Activated CD8-positive, alpha-beta memory T cell treated with anti-CD3 and anti-CD28 coated beads, Interleukin-2, amount 10 ng/mL, durations not matched to agents 7 days and 5 days (primary cell): ENCODE measurements at places on chromosomes 1 and 21. TPM values are rescaled to one million over a fixed set of nuclear protein-coding genes. Genes with fewer than 3 reads are reported as not detected.

DNA sequence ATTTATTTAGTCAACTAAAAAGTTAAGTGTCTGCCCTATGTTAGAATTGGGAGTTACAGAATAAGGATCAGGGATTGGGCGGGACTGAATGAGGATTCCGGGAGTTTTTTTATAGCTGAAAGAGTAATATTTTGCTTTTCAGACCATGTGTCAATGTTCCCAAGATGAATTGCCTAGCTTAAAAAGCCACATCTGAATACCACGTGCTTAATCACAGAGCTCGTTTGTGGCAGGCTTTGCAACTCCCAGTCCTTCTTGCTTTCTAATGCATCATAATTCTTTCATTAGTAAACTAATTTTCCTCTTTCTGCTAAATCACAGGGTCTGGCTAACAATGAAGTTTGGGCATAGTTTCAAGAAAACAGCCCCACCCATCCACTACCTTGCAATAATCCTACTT is 4.2 kb upstream of the BCL10 start:
- DNase-seq: no peak

SLC45A1 gene
- total RNA-seq: 0.26 TPM

DNA sequence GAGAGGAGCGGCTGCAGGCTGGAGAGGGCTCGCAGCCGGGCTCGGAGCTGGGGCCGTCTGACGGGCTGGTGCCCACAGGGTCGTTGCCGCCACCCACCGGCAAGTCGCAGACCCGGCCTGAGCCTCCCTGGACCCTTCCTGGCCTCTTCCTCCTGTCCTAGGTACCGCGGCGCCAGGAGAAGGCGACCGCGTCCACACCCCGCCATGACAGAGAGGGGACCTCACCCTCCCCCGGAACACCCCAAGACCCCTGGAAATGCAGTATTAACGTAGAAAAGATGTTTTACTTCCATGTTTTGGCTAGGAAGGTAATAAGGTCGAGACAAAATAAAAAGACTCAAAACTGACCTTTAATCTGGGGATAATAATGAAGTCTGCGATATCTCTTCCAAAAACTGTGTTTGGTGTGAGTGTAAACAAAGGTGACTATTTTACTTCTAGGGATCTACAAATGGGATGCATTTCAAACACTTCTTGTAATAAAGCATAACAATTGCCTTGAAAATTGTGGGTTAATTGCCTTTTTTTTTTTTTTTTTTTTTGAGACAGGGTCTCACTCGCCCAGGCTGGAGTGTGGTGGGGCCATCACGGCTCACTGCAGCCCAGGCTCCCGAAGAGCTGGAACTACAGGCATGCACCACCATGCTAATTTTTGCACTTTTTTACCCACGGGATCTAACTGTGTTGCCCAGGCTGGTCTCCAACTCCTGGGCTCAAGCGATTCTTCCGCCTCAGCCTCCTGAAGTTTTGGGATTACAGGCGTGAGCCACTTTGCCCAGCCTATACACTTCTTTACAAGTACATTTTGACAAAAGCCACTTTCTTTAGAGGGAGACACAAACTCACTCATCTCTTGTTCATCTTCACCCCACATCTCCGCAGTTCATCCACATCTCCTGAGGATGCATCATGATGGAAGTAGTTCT is 838 bp upstream of the RSRP1 start:
- DNase-seq: no peak

GPATCH4 gene
- 50.9 TPM for total RNA-seq

DNA sequence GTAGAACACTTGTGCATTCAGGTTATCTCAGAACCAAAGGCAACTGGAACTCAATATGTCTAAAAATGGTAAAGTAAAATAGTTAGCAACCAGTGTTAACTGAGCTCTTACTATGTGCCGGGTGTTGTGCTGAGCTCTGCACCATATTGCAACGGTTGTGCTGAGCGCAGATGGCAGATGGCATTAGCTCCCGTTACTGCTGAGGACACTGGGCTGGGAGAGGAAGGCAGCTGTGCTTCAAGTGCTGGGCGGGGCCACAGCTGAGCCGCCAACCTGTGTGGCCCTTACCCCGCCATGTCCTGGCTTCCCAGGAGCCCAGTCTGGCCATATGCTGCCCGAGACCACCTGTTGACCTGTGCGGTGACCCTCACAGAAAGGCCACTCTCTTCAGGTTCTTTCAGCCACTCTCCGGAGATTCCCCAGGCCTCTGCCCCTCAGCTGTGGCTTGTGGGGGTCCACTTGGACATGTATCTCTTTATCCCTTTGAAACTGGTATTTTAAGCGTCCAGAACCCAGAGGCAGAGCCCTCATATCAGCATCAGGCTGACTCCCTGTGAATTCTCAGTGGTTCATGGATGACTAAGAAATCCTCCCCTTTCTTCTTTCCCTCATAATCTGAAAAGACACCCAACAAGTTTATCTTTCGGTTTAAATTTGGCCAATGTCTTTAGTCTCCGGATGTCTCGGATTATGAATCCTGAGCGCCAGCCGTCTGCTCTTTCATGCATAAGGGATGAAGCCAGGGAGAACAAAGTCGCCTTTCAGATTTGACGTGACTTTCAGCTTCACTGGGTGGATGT is 26.4 kb downstream of the LDLRAP1 start:
- no peak for DNase-seq

RIPPLY3 gene
- total RNA-seq: 0.14 TPM
